ENCODE measurements at places on chromosomes 13 and 19. TPM values are rescaled to one million over a fixed set of nuclear protein-coding genes. Genes with fewer than 3 reads are reported as not detected.
A peak's percentile ranks its signal among the peaks of the same experiment; 100 is the strongest.

Gene DBP
- total RNA-seq = 5.8 TPM

Gene ADGRE3
- total RNA-seq = not detected

Gene CEACAM3
- 2.0 TPM for total RNA-seq

Gene IGFL3
- total RNA-seq = not detected

DNA sequence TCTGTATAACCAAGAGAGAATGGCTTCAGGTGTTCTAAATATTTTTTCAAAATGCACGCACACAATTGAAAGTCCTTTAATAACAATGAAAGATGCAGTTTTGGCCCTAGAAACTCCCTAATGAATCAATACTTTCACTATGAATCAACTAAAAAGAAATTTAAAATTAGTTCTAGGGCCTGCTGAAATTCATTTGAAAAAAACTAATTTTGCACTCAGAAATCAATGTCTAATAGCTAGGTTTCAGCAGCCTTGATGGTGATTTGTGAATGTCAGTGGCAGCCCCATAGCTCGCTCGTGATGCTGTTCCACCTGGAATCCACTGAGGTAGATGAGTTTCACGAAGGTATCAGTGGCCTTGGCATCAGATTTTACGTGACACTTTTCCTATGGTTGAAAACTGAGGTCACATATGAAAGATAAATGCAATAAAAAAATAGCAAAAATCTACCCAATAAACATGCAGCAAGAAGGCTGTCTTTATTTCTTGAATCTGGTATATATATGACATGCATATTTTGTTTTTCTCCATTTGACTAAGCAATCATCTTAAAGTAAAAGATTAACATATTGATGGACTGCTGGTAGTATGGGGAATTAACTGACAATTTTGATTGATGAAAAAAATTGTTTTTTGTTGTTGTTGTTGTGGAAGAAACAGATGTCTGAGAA is 141.0 kb downstream of the AKAP11 start:
- no peak for DNase-seq

GRCh38 chr19:46189971-46190888 is 39.3 kb upstream of the IGFL1 start:
- no peak for DNase-seq

GRCh38 chr13:80140685-80141084 is 200.2 kb downstream of the SPRY2 start:
- DNase-seq = no peak

DNA sequence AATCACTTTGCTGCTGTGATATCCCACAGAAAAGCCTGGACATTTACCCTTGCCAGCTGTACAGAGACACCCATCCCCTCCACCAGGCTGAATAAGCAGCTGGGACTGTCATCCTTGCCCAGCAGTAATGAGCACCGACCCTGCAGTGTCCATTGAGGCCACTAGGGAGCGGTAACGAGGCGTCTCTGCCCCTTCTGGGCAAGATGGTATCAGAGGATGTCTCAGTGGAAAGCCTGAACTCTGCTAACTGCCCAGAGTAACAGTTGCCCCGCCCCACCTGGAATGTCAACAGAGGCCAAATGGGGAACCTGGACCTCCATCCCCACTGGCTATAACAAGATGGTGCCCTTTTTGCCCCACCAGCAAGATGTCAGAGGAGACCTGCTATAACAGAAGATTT is 22.8 kb upstream of the CEACAM20 start:
- no peak for DNase-seq

DNA sequence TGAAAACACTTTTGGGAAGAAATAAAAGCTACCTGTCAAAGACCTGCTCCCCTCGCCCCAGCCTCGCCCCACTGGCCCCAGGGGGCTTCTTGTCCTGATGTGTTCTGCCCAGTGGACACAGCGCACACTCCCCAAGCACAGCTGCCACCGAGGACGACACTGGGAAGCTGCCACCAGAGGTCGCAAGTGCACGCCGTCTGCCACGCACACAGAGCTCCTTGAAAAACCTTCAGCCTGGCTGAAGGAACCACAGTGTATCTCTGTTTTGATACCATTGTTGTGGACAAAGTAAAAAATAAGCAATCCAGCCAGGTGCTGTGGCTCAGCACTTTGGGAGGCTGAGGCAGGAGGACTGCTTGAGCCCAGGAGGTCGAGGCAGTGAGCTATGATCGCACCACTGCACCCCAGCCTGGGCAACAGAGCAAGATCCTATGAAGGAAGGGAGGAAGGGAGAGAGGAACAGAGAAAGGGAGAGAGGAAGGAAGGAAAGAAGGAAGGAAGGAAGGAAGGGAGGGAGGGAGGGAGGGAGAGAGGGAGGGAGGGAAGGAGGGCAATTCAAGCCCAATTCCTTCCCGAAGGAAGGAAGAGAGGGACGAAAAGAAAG is 57.3 kb downstream of the CEBPG start:
- peak; percentile 67 for DNase-seq

DNA sequence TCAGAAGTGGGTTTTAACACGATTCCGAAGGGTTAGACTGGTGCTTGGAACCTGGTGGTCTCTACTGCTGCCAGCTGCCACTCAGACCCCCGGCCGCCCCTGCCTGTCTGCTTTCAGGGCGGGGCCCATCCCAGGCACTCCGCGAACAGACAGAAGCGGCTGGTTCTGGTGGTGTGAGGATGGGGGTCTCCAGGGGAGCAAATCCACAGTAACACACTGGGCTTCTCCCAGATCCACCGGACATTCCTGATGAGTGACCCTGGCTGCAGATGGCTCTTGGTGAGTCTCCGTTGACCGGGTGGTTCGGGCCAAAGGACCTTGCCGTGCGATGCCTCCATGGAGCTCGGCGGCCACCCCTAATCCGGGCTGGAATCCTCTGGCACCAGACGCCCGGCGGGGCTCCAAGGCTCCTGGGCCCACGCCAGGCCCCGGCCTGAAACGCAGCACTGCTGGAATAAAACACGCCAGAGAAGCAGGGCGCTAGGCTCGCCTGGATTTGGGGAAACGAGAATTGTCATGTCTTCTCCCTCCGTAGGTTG is 2.1 kb upstream of the PTBP1 start:
- DNase-seq = peak; percentile 56

DNA sequence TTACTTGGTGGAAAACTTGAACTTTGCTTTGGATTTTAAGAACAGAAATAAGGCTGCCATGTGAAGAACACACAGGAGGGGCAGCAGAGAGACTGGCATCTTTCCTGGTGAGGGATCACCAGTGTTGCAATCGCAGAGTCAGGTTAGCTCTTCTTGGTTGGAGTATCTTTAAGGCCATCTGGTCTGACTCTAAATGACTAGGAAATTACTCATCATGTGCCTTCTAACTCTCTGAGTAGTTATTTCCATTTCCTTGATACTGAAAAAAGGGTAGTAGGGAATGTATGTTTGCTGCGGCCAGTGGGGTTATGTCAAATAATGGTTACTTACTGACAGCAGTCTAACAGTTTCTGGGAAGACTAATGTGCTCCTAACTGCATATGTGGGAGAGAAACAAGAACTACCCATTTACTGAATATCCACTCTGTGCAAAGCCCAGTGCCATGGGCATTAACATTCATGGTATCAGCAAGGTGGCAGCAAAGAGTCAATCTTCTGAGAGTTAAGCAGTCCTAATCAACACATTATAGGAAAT is 122.1 kb downstream of the COG6 start:
- DNase-seq = no peak

- DNase-seq = no peak
Observed at GRCh38 chr19:53172889-53173288, 14.0 kb upstream of the ZNF347 start.

GRCh38 chr13:30730526-30730925 is 4.8 kb upstream of the ALOX5AP start:
- no peak for DNase-seq

- no peak for DNase-seq
Observed at GRCh38 chr13:97459215-97459777, 25.3 kb downstream of the RAP2A start.

- DNase-seq = no peak
Observed at GRCh38 chr13:99258210-99258860, at the start of gene GPR18. GPR18 (minus strand) TSS chr13:99258379; CDS start chr13:99255872, 2,507 bp downstream.

DNA sequence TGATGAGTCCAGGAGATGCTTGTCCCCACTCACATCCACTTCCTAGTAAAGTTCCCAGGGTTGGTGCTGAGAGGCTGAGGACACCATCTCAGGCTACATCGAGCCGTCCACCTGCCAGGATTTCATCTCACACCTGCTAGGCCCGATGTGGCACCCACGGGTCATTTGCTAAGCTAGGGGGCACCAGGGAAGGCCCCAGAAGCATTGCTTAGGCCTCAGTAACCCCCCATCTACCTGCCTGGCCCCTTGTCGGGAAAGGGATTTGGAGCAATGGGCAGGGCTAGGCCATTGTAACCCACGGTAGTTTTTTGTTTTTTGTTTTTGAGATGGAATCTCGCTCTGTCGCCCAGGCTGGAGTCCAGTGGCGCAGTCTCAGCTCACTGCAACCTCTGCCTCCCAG is 51.8 kb downstream of the F2RL3 start:
- no peak for DNase-seq

DNA sequence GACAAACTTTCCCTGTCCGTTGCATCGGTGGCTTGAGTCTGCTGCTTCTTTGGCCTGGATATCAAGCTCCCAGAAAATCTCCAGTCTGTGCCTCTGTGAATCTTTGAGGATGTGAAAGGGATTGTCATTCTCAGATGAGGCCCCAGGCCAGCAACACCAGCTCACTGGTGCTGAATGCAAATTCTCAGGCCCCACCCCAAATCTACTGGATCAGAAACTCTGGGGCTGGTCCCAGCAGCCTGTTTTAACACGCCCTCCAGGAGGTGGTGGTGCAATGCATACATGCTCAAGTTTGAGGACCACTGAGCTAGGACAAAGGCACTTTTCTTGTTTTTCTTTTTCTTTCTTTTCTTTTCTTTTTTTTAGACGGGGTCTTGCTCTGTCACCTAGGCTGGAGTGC is 23.6 kb downstream of the TNFSF11 start:
- DNase-seq = no peak

DNA sequence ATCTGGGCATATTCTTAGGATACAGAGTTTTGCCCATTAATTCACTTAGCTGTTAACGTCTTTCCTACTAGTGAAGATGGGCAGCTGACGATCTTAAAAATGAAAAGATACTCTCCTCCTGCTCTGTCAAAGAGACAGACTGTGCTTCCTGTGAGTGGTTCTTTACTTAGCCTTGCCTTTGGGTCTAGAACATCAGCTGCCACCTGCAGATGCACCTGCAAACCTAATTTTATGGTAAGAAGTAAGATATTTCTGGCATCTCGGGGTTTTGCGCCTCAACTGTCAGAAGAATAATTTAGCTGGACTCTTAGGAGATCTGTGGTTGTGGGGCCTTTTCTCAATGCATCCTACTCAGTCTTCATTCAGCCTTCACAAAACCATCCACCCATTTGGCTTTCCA is 36.2 kb downstream of the TRPC4 start:
- DNase-seq = no peak

DNA sequence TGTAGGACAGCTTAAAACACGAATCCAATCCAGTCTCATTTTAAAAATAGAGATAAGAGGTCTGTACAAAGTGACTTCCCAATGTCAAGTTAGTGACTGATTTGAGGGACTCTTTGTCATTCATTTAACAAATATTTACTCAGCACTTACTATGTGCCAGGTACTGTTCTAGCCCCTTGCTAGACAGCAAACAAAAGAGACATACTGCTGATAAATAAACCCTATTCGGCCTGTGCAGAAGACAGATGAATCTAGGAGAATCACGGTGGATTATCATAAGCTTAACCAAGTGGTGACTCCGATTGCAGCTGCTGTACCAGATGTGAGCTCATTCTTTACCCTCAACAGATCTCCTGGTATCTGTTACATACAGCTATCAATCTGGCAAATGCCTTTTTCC is 6.4 kb upstream of the ELF1 start:
- no peak for DNase-seq

DNA sequence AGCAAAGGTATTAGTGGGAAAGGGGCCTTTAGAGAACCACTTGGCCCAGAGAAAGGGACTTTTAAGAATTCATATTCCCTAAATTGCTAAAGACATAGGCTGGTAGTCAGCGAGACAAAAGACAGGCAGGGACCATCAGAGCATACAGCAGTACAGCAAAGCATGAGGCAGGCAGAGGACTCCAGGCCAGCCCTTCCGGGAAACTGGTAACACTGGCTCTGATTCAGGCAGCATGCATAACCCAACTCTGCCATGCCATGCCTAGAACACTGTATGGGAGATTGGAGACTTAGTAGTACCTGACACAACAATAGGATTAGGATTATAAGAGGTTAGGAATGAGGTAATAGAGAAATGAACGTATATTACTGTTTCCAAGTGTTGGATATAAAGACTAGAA is 34.9 kb downstream of the CAB39L start:
- DNase-seq = no peak

GRCh38 chr19:55231391-55232285 is 3.1 kb upstream of the TMEM86B start:
- DNase-seq = no peak

DNA sequence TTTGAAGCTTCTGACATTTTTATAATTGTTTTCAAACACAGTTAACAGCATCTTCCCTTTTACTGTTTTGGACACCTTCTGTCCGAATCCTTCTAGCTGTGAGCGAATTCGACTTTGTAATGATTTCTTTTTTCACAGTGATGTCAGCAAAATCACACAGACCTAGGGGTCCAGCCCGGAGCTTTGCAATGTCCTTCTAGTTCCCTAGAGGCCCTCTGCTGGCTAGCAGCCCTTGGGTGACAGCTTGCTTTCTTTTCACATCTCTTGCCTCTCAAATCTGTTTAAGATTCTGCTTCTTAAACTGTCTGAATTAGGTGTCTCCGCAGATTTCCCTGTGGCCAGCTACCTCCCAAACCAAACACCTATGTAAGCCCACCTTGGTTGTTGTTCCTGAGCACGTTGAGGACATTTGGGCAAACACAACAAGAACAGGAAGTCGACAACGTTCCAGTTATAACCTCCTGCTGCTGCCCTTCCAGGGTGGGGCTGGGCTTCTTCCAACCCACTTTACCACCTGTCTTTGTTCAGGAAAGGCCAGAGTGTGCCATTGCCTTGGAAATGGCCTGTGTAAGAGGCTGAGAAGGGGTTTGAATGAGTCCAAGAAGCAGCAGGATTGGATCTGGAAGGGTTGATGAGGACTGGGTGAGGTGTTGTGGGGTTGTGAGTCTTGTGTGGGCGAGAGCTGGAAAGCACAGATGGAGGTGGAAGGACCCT is 123.1 kb downstream of the ATP8A2 start:
- no peak for DNase-seq

- DNase-seq = no peak
Observed at GRCh38 chr13:39864221-39864620, 208.8 kb downstream of the COG6 start.

DNA sequence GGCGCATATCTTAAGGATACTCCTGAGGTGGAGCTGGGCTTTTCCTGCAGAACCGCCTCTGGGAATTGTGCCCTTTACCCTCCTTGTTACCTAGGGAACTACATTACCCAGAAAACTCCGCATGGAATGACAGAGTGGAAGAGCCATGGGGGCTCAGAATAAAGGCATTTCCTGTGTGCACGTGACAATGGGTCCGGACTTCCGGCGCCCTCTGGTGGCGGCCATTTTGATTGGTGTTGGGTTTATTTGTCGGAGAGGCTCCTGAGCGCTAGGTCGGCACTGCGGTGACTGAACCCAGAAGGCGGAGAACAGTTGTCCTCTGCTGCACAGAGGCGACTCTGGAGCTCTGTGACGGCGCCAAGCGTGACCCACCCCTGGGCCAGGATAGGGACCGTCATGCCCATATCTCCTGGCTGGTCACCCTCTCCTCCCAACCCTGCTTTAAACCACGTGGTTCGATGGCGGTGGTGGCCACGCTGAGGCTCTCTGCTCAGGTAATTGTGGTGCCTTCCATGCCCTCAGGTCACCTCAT is at the start of gene ZNF587B:
Gene ZNF587B (plus strand): TSS at position 229 of the 532 bp plus-strand sequence. CDS start 230 bp downstream, at position 459.
- DNase-seq = peak; percentile 83
